ENCODE measurements at places on chromosomes 3 and 15. TPM values are rescaled to one million over a fixed set of nuclear protein-coding genes. Genes with fewer than 3 reads are reported as not detected.

Gene DUOXA2
- total RNA-seq: not detected

Gene PLA2G4E
- total RNA-seq: not detected

Gene GUCA1C
- not detected for total RNA-seq

Gene SLC2A2
- not detected for total RNA-seq

Measured in LHCN-M2 (cell line).